HepG2 (cell line): ENCODE measurements at places on chromosomes 16 and 17.
A peak's percentile ranks its signal among the peaks of the same experiment; 100 is the strongest.

GRCh38 chr16:66569131-66569530 lies 2.9 kb downstream of the CMTM1 start:
- H3K27me3 ChIP-seq, result no peaks in the 10 kb centered on the region
- peaks cover 7% of the 10 kb centered on the region for H3K36me3 ChIP-seq
- no peak for DNase-seq
- H3K27ac ChIP-seq, result no peak overlapping the region
- H3K4me3 ChIP-seq, result no peak overlapping the region

- peak overlapping the region; percentile 48 for H3K27ac ChIP-seq
- H3K4me3 ChIP-seq, result no peak overlapping the region
- peak; percentile 74 for DNase-seq
- H3K36me3 ChIP-seq, result no peaks in the 10 kb centered on the region
- H3K4me1 ChIP-seq, result peaks cover 21% of the 10 kb centered on the region
Measured at GRCh38 chr17:67280279-67280678, 35.3 kb upstream of the HELZ start.

DNA sequence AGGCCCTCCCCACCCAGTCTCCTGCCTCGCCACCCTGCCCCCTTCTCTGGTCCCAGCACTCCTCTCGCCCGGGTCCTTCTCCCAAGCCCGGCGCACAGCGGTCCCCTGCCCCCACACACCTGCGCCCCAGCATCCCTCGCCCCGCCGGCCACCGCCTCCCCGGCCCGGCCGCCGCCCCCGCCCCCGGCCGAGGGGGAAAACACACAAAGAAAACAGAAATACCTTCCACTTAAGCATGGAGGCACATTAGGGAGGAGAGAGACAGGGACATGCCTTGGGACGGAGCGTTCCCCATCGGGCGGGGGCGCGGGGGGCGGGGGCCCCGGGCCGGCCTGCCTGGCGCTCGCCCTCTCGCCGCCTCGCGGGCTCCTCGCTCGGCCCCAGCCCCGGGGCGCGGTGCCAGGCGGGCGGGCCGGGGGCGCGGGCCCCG lies 326 bp downstream of the SRCIN1 start:
- H3K4me1 ChIP-seq, result peaks cover 89% of the 10 kb centered on the region
- H3K4me3 ChIP-seq, result peak overlapping the region; percentile 83; the same call in 1 of the 2 replicates
- no peaks in the 10 kb centered on the region for H3K27me3 ChIP-seq

- no peak within 1 kb of the TSS for H3K27ac ChIP-seq
- peak within 1 kb of the TSS; percentile 85 for H3K4me3 ChIP-seq
- peaks cover 21% of the 10 kb centered on the region for H3K4me1 ChIP-seq
- H3K36me3 ChIP-seq, result peaks cover 1% of the 10 kb centered on the region; the same call in 1 of the 2 replicates
Measured at GRCh38 chr16:68538880-68539701, at the start of gene ZFP90. TSS of gene ZFP90 (plus strand) at chr16:68539291. CDS start at chr16:68539793, 502 bp downstream.

- DNase-seq, result no peak
- no peaks in the 10 kb centered on the region for H3K27me3 ChIP-seq
- H3K4me3 ChIP-seq, result no peak overlapping the region
- no peak overlapping the region for H3K27ac ChIP-seq
- H3K36me3 ChIP-seq, result no peaks in the 10 kb centered on the region
Measured at GRCh38 chr16:12258861-12259645, 282.5 kb downstream of the SNX29 start.

DNA sequence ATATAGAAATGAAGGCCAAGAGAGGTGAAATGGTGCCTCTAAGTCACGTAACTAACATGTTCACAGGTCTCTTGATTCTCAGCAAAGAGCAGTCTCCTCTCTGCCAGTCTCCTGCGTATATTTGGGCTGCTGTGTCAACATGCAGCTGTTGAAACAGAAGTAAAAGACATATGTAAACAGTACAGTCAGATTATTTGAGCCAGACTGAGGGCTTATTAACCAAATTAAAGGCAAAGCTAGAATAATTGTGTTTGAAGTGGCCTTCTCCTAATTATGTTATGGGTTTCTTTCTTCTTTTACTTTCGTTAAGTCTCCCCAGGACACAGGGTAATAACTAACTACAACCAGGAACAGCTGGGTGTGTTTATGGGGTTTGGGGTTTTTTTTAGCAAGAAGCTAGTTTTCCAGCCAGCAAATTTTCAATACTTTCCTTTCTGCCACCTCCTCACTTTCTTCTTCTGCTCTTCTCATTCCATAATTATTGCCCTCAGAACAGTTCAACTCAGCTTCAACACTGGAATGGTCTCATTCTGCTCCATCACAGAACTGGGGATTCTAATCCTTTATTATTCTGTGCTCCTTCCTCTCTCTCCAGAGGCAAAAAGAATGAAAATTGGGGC lies 18.4 kb downstream of the G6PC1 start:
- peak overlapping the region; percentile 57 for H3K27ac ChIP-seq
- DNase-seq, result peak; percentile 55
- no peaks in the 10 kb centered on the region for H3K36me3 ChIP-seq
- no peaks in the 10 kb centered on the region for H3K27me3 ChIP-seq

DNA sequence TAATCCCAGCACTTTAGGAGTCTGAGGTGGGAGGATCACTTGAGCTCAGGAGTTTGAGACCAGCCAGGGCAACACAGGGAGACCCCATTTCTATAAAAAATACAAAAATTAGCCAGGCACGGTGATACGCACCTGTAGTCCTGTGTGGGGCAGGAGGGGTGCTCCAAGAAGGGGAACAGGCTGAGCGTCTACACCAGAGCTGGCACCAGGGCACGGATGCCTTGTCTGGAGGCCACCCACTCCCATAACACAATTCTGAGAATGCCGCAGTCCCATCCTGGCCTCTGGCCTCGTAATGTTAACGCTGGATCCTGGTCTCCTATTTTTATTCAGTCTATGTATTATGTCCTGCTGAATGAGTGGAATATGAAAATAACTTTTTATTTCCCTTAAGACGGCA lies 161.3 kb downstream of the WSCD1 start:
- no peak overlapping the region for H3K4me3 ChIP-seq
- no peak for DNase-seq
- H3K27ac ChIP-seq, result no peak overlapping the region
- no peaks in the 10 kb centered on the region for H3K4me1 ChIP-seq

GRCh38 chr16:22728167-22728836 lies 85.7 kb upstream of the HS3ST2 start:
- no peaks in the 10 kb centered on the region for H3K4me1 ChIP-seq
- H3K27me3 ChIP-seq, result peaks cover 32% of the 10 kb centered on the region
- H3K4me3 ChIP-seq, result no peak overlapping the region
- H3K36me3 ChIP-seq, result no peaks in the 10 kb centered on the region
- no peak for DNase-seq
- no peak overlapping the region for H3K27ac ChIP-seq

DNA sequence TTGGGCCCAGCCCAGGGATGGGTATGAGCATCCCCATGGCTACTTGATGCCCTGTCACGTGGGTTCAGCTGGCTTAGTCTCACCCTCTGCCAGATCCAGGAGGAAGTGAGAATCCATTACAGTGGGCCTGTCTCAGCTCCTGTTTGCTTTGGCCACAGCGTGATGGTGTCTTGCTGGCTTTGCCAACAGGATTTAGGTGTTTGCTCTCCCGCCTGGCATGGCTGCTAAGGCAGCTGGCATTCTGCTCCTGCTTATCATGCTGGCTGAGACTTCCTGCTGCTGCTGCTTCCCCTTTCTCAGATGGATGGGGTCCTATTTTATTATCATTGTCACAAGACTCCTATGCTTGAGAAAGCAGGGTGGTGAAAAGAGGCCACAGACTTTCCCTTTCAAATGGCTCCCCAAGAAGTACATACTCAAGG lies 28.3 kb upstream of the HOXB13 start:
- H3K27me3 ChIP-seq, result peaks cover 31% of the 10 kb centered on the region
- no peaks in the 10 kb centered on the region for H3K4me1 ChIP-seq
- H3K27ac ChIP-seq, result no peak overlapping the region
- H3K4me3 ChIP-seq, result no peak overlapping the region
- DNase-seq, result no peak
- no peaks in the 10 kb centered on the region for H3K36me3 ChIP-seq
